ENCODE measurements at places on chromosomes 6 and 20. TPM values are rescaled to one million over a fixed set of nuclear protein-coding genes. Genes with fewer than 3 reads are reported as not detected.

- DNase-seq = no peak
- H3K27ac ChIP-seq = peak overlapping the region; percentile 92
- peak overlapping the region; percentile 81 for H3K4me3 ChIP-seq
- peaks cover 40% of the 10 kb centered on the region for H3K36me3 ChIP-seq
- peaks cover 46% of the 10 kb centered on the region for H3K4me1 ChIP-seq
Measured at GRCh38 chr6:158818581-158819212, 471 bp downstream of the EZR start.

DNA sequence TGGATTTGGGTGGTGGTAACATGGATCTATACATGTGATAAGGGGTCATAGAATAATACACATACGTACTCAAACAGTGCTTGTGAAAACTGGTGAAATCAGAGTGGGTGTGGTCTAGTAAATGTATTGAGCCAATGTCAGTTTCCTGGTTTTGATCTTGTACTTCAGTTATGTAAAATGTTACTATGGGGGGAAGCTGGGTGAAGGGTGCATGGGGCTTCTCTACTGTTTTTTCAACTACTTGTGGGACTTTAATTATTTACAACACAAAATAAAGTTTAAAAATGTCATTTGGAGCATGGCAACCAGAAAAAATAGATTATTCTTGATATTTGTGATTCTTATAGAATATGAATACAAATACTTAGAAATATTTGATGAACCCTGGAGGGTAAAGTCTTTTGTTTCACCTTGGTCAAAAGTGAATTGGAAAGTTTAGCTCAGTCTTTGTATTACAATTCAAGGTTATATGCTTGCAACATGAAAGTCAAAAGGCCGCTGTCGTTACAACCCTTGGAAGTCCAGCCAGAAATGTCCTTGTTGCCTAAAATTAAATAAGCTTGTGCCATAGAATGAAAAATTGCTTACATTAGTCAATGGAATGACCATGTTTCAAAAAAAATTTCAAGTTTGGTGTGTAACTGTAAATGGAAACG, 74.1 kb downstream of the TXNDC5 start:
- no peak overlapping the region for H3K4me3 ChIP-seq
- no peak for DNase-seq
- no peaks in the 10 kb centered on the region for H3K36me3 ChIP-seq
- no peak overlapping the region for H3K27ac ChIP-seq

PBOV1 gene
- total RNA-seq = not detected

FOXC1 gene
- total RNA-seq = 40.7 TPM

DNA sequence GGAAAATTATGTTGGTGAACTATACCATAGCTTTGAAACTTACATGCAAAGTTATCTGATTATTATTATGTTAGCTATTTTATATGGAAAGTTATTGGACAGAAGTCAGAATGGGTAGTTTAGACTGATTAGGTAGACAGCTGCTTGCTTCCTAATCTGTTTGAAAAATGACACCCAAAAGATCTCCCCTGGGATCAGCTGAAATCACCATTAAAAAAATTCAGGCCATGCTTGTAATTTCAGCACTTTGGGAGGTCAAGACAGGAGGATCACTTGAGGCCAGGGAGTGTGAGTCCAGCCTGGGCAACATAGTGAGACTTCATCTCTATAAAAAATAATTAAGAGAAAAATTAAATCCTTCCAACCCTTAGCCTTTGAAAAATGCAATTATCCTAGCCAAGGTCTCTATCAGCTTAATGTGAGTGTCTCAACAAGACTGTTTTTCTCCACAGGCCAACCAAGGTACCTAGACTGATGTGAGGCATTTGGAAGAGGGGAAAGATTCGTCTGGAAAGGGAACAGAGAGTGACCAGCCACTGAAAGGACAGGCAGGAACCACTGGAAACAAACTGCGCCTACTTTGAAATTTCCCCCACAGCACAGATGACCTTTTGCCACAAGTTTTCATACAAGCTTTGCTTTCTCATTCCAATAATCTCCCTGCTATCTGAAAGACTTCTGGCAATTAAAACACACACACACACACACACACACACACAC, 232.3 kb downstream of the GMPR start:
- no peak overlapping the region for H3K4me3 ChIP-seq
- no peaks in the 10 kb centered on the region for H3K36me3 ChIP-seq
- no peaks in the 10 kb centered on the region for H3K27me3 ChIP-seq
- DNase-seq = no peak
- H3K4me1 ChIP-seq = no peaks in the 10 kb centered on the region

- H3K27ac ChIP-seq = peak overlapping the region; percentile 98
- H3K4me1 ChIP-seq = peaks cover 98% of the 10 kb centered on the region
- DNase-seq = peak; percentile 75
Measured at GRCh38 chr20:31566658-31567379, 38.3 kb upstream of the ID1 start.

BTN1A1 gene
- total RNA-seq = 0.32 TPM

- no peaks in the 10 kb centered on the region for H3K36me3 ChIP-seq
- H3K4me1 ChIP-seq = no peaks in the 10 kb centered on the region
- peaks cover 18% of the 10 kb centered on the region for H3K27me3 ChIP-seq
Measured at GRCh38 chr6:123966618-123967017, 163.0 kb downstream of the NKAIN2 start.

HLA-DOB gene
- 0.64 TPM for total RNA-seq

GRCh38 chr20:51036827-51037531, 14.1 kb upstream of the KCNG1 start:
- no peaks in the 10 kb centered on the region for H3K36me3 ChIP-seq
- 0 out of 2 replicates have a peak, but pooled peaks cover 5% of the 10 kb centered on the region for H3K27me3 ChIP-seq
- H3K27ac ChIP-seq = no peak overlapping the region
- peaks cover 32% of the 10 kb centered on the region for H3K4me1 ChIP-seq
- no peak overlapping the region for H3K4me3 ChIP-seq
- DNase-seq = peak; percentile 49

DNA sequence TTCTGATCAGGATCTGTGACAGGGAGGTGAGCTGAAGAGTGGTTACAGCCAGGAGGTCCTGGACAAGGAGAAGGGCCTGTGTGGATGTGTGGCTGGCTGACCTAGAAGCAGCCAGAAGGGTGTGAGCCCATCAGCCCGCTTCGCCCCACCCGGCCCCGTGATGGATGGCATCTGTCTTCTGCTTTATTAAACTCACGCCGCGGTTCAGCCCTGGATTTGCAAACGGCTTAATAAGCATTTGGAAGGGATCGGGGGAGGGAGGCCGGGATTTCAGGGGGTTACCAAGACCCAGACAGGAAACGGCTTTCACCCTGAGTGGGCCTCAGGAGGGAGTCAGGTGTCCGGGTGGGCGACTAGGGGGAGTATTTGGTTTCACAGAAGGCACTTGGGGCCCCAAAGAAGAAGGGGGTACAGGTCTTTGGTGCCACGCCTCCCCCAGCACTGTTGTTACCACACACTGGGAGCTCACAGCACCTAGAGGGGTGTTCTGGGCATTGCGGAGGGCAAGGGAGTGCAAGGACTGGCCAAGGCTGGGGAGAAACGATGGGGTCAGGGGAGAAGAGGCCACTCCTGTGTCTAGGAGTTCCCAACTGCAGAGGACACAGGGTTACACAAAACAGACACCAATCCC, 53.8 kb upstream of the FOXP4 start:
- H3K27me3 ChIP-seq = no peaks in the 10 kb centered on the region
- H3K4me3 ChIP-seq = no peak overlapping the region

DNA sequence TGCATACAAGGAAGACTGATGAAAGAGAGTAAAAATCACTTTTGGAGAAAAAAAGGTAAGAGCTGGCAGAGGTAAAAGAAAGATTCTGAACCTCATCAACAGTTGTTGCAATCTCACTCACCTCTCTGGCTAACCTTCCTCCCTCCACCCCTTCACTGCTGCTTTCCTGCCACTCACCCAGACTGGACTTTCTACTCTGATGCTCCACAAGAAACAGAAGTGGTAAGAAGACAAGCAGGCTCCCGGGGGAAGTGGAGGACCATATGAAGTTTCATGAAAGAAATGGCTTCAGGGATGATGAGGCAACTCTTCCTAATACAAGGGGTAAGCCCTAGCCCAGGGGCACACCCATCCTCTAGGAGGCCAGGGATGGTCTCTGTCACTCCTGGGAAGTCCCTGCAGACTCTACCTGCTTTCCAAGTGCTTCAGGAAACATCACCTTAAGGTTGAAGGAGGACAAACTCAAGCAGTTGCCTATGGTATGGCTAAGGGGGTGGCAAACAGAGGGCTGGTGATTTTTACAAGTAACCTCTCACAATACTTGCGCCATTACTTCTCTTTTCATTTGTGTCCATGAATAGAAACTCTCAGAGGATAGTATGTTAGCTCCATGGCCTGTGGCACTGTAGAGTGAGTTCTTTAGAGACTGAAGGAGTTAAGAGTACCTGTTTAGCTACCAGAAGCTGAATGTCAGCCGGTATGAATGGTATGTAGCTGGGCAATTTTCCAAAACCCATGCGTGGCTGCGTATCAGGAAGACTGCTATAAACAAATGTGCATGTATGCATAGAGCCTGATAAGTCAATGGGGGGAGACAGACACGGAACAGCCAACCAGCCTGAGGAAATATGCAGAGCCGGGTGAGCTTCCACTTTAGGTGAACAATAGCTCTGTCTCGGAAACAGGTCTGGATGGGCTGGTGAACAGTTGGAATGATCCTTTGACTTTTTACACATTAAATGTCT, 112.0 kb downstream of the BACH2 start:
- peak overlapping the region; percentile 18 for H3K4me3 ChIP-seq
- H3K27ac ChIP-seq = no peak overlapping the region
- H3K4me1 ChIP-seq = peaks cover 18% of the 10 kb centered on the region
- H3K36me3 ChIP-seq = no peaks in the 10 kb centered on the region
- peak; percentile 15 for DNase-seq

PAX1 gene
- not detected for total RNA-seq

GRCh38 chr6:30763155-30763617, 18.8 kb upstream of the IER3 start:
- no peaks in the 10 kb centered on the region for H3K27me3 ChIP-seq
- H3K4me3 ChIP-seq = no peak overlapping the region
- no peaks in the 10 kb centered on the region for H3K36me3 ChIP-seq
- no peak for DNase-seq
- H3K4me1 ChIP-seq = peaks cover 82% of the 10 kb centered on the region
- peak overlapping the region; percentile 78 for H3K27ac ChIP-seq

DNA sequence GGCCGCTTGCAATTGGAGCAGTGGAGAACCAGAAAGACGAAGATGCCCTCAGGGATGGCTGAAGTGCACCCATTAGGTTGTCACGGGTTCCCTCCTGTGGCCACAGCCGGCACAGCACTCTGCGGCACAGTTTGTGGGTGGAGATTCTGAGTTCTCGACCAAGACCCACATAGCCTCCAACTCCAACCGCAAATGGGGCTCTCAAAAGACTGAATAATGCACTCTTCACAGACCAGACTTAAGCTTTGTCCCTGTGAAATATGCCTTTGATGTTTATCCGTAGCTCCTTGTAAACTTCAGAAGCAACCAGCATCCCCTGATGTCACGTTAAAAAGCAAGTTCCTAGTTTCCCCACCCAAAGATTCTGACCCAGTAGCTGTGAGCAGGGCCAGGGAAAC, 934 bp upstream of the CST9 start:
- H3K27ac ChIP-seq = no peak overlapping the region
- H3K4me1 ChIP-seq = no peaks in the 10 kb centered on the region
- H3K4me3 ChIP-seq = no peak overlapping the region
- peak; percentile 54 for DNase-seq
- peaks cover 4% of the 10 kb centered on the region for H3K27me3 ChIP-seq

DNA sequence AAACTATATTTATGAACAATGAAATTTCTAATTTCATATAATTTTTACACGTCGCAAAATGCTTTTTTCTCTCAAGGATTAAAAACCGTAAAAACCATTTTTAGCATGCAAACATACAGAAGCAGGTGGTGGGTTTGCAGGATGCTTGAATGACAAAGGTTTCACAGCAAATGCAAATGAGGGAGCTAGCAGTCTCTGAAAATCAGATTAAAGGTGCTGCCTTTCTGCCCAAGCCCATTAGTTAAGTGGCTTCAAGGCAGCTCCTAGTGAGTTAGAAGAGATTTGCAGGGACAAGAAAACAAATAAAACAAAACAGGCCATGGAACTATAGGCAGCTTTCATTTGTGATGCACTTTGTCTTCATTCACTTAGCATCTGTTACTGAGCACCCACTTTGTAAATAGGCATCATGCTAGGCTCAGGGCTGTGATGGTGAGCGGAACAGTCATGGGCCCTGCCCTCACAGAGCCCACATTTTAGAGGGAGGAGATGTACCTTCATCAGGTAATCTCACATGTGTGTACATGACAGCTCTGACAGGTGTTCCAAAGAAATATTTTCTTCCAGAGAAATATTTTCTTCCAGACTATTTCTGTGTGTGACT, 29.5 kb downstream of the NAPB start:
- H3K27ac ChIP-seq = no peak overlapping the region
- no peaks in the 10 kb centered on the region for H3K4me1 ChIP-seq
- DNase-seq = no peak
- H3K36me3 ChIP-seq = peaks cover 17% of the 10 kb centered on the region
- H3K4me3 ChIP-seq = no peak overlapping the region
- H3K27me3 ChIP-seq = no peaks in the 10 kb centered on the region

GRCh38 chr6:67361264-67361663, 1273.8 kb upstream of the ADGRB3 start:
- no peaks in the 10 kb centered on the region for H3K4me1 ChIP-seq
- no peaks in the 10 kb centered on the region for H3K36me3 ChIP-seq
- H3K27ac ChIP-seq = no peak overlapping the region
- H3K4me3 ChIP-seq = no peak overlapping the region
- no peak for DNase-seq
- H3K27me3 ChIP-seq = no peaks in the 10 kb centered on the region

Measured in HCT116 (cell line).